NCI-H82 (cell line): ENCODE measurements at places on chromosomes 2 and 18.
A peak's percentile ranks its signal among the peaks of the same experiment; 100 is the strongest.

DNA sequence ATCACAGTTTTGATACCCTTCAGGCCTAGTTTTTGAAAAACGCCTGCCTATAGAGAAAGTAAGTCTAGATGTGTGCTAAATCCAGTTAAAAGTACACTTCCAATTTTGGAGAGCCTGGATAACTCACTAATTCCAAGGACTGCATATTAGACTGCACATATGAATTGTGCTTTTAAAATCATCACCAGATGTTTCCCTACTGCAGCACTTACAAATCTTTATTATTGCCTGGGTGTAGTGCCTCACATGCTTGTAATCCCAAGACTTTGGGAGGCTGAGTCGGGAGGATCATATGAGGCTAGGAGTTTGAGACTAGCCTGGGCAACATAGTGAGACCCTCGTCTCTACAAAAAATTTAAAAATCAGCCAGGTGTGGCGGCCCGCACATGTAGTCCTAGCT, 35.9 kb upstream of the HTR2B start:
- DNase-seq: no peak

GRCh38 chr2:112887964-112888749, 22.8 kb upstream of the IL37 start:
- no peak for DNase-seq

GRCh38 chr18:4284528-4284927, 170.6 kb downstream of the DLGAP1 start:
- DNase-seq: no peak

- no peak for DNase-seq
Observed at GRCh38 chr2:127638361-127639110, 7.4 kb upstream of the GPR17 start.

GRCh38 chr2:185255566-185255965, 483.0 kb upstream of the FSIP2 start:
- DNase-seq: no peak

DNA sequence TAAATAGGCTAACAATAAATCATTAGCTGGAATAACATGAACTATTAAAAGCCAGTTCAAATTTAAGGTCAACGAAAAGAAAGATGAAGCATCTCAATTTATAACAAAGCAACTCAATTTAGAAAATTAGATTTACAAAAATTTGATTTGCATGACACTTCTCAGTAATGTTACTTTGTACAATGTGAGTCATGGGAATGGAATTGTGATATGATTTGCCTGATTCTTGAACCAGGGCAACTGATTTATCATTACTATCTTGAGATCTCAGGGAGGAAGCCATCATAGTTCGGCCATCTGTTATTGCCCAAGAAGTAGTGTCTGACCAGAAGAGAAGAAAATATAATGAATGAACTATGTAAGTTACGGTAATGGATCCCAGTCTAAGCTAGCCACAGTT, 193.1 kb downstream of the RIT2 start:
- DNase-seq: no peak

DNA sequence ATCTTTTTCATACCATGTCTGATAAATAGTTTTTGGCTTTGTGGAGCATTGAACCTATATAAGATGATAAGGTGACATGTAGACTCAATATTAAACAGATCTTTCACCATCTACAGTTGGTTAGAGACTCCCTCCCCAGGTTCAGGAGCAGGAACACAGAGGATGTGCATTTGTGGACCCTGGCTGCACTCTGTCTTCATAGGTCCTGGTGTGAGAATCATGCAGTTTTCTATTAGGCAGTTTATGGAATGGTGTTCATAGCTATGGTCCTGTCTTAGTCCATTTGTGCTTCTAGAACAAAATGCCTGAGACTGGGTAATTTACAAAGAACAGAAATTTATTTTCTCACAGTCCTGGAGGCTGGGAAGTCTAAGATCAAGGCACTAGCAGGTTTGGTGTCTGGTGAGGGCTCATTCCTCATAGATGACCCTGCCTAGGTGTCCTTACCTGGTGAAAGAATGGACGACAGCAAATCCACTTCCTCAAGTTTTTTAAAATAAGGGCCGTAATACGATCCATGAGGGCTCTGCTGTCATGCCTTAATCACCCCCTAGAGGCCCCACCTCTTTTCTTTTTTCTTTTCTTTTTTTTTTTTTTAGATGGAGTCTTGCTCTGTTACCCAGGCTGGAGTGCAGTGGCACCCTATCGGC, 35.3 kb upstream of the FAM98A start:
- no peak for DNase-seq

DNA sequence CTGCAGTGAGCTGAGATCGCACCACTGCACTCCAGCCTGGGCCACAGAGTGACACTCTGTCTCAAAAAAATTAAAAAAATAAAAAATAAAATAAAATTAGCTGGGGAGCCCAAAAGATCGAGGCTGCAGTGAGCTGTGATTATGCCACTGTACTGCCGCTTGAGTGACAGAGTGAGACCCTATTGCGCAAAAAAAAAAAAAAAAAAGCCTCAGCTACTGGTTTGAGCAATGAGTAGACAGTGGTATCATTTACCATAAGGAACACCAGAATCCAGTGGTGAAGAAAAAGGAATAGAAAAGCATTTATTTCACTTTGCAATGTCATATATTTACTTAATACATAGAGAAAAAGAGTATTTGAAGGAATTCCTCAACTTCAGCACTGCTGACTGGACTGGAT, 3.0 kb downstream of the SAP130 start:
- DNase-seq: no peak

- peak; percentile 86 for DNase-seq
Observed at GRCh38 chr2:46363535-46364170, 66.4 kb downstream of the EPAS1 start.
